RPMI7951 (cell line): ENCODE measurements at places on chromosomes 2 and 18. TPM values are rescaled to one million over a fixed set of nuclear protein-coding genes. Genes with fewer than 3 reads are reported as not detected.

Gene TOGARAM2
- 0.29 TPM in 1 of 2 replicates, not detected in the other for total RNA-seq

Gene EMX1
- total RNA-seq, result not detected in 2 replicates

Gene GAD1
- 3.9 and 6.7 TPM in 2 replicates for total RNA-seq

Gene MEP1B
- not detected in 2 replicates for total RNA-seq

Gene DARS1
- 201 and 222 TPM in 2 replicates for total RNA-seq

Gene L3MBTL4
- total RNA-seq, result under 0.01 TPM in 1 of 2 replicates, not detected in the other

Gene GALNT13
- not detected in 2 replicates for total RNA-seq

Gene HK2
- 13.0 and 16.5 TPM in 2 replicates for total RNA-seq

Gene PPP1R1C
- 3.1 and 4.2 TPM in 2 replicates for total RNA-seq

Gene RUFY4
- total RNA-seq, result not detected in 2 replicates

Gene RESP18
- total RNA-seq, result not detected in 2 replicates

Gene GCG
- 0.24 and 0.39 TPM in 2 replicates for total RNA-seq

Gene ATP6V1C2
- total RNA-seq, result 0.10 and 0.12 TPM in 2 replicates

Gene AQP12A
- total RNA-seq, result not detected in 2 replicates

Gene SEC11C
- 29.3 and 50.4 TPM in 2 replicates for total RNA-seq

Gene SOWAHC
- 6.8 and 7.2 TPM in 2 replicates for total RNA-seq

Gene IL36B
- not detected in 2 replicates for total RNA-seq

Gene PRKCE
- 28.2 and 30.2 TPM in 2 replicates for total RNA-seq

Gene GAL3ST2
- not detected in 2 replicates for total RNA-seq

Gene GPC1
- 13.9 and 24.1 TPM in 2 replicates for total RNA-seq

Gene EPHA4
- total RNA-seq, result 4.6 and 6.1 TPM in 2 replicates

Gene CRYGC
- total RNA-seq, result not detected in 2 replicates

Gene TBR1
- under 0.01 TPM in 1 of 2 replicates, not detected in the other for total RNA-seq

Gene ZSWIM2
- not detected in 2 replicates for total RNA-seq

Gene TNS1
- total RNA-seq, result 2.5 and 3.6 TPM in 2 replicates

Gene TSHZ1
- total RNA-seq, result 7.6 and 8.4 TPM in 2 replicates

Gene OTOS
- total RNA-seq, result 1.7 TPM in 1 of 2 replicates, not detected in the other

Gene ARID5A
- 9.0 and 12.6 TPM in 2 replicates for total RNA-seq

Gene FBXO15
- total RNA-seq, result 0.96 and 2.3 TPM in 2 replicates

Gene EMILIN1
- 27.6 and 44.8 TPM in 2 replicates for total RNA-seq

Gene ANO7
- 0.72 and 1.1 TPM in 2 replicates for total RNA-seq

Gene GPR45
- not detected in 2 replicates for total RNA-seq
